Activated naive CD4-positive, alpha-beta T cell treated with anti-CD3 and anti-CD28 coated beads, Interleukin-2, amount 50 U/mL, for 16 hours (primary cell): ENCODE measurements at places on chromosomes 5 and 9.

- DNase-seq = no peak
These were observed 162.2 kb downstream of the DAB2IP start for GRCh38 chr9:121813519-121814210.

- no peak for DNase-seq
These were observed 75.0 kb upstream of the RUSC2 start for GRCh38 chr9:35414889-35415288.

GRCh38 chr5:144298658-144299057, 128.0 kb downstream of the KCTD16 start:
- no peak for DNase-seq

DNA sequence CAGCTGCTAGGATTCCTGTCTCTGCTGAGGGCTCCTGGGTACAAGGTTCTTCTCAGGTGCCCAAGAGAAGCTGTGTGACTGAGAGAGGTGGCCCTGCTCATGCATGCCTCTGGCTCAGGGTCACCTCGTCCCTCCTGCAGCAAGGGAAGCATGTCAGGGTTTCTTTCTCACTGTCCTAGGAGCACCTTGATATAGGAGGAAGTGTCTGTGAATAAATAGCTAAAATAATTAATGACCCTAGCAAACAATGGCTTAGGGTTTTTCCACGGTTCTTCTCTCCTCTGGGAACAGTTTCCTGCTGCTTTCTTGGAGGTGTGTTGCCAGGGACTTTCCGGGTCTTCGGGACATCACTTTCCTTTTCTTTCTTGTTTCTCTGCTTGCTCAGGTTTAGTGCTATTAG, 87.2 kb downstream of the ARHGAP26 start:
- no peak for DNase-seq

DNA sequence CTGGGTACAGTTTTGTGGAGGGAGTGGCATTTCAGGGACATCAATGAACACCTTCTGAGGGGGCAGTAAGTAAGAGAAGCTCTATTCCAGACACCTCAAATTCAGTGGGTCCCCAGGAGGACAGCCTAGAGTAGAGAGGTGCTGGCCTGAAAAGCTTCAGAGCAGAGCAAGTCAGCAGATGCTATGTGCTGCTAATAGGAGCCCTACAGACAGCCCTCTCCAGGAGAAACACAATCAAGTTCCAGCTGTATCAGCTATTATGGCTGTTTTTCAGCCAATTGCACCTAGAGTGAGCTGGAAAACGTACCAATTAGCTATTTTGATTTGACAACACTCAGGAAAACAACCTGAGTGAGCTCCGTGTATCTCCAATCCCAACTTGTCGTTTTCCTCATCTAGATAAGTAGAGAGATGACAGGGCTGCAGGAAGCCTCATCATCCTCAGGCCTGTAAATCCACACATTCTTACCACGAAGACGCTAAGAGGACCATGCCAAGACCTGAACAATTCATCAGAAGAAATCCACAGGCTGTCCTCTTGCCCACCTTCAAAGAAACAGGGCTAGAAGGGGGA, 104.9 kb downstream of the PIK3R1 start:
- no peak for DNase-seq

GRCh38 chr9:18585996-18586395, 112.0 kb downstream of the ADAMTSL1 start:
- no peak for DNase-seq

GRCh38 chr5:66826696-66827095, 230.5 kb downstream of the MAST4 start:
- no peak for DNase-seq

GRCh38 chr9:121881920-121882500, 211.1 kb downstream of the TTLL11 start:
- no peak for DNase-seq

DNA sequence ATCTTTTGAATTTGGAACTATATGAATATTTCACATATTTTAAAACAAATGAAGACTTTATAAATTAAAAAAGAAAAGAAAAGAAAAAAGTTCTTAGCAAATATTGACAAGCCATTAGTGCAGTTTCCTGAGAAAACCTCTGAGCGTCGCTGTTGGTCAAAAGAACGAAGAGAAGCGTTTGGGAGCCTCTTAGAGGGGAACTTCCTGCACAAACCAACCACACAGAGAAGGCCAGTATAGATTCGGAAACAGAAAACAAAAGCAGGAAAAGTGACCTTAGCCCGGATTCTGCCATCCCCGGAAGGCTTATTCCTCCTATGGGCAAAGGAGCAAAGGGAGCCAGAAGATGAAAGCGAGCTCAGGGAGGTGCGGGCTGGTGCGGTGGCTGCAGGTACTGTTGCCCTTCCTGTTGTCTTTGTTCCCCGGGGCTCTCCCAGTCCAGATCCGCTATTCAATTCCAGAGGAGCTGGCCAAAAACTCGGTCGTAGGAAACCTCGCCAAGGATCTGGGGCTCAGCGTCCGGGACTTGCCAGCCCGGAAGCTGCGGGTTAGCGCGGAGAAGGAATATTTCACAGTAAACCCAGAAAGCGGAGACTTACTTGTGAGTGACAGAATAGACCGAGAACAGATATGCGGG, at the start of gene PCDHGB2:
PCDHGB2 (plus strand) TSS at position 205 of the 637 bp plus-strand sequence; CDS start at position 347, 142 bp downstream.
- DNase-seq = no peak

DNA sequence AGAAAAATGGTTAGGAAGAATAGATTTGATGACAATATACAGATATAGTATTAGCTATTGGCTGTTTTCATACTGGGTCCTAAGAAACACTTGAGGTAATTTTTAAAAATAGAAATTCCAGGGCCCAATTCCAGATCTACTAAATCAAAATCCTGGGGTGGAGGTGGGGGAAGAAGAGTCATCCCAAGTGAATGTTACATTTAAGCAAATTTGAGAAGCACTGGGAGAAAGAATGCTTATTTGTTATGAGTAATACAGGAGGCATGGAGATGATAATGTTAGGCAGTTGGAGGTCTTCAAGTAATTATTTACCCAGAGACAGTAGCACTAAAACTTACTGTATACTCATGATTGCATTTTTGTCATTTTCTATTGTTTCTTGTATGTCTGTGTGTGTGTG, 93.0 kb upstream of the DAB2 start:
- DNase-seq = no peak

DNA sequence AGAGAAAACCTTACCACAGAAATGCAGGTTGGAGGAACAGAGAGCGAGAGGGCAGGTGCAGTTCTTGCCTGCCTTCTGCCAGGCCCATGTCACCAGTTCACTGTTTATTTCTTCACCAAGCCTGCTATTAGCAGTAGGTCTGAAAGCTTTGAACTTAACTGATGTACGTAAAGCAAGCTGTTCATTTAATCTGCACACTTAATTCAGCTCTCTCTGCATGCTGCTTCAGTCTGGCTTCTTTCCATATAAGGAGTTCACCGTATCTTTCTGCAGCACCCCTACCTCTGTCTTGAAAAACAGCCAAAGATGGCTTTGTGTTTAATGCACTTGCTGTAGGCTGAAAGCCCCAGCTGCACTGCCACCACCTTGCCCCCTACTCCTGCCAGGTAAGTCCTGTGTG, 205.1 kb downstream of the RAB3C start:
- no peak for DNase-seq

- DNase-seq = no peak
These were observed 735.2 kb downstream of the TLR4 start for GRCh38 chr9:118439441-118439840.

DNA sequence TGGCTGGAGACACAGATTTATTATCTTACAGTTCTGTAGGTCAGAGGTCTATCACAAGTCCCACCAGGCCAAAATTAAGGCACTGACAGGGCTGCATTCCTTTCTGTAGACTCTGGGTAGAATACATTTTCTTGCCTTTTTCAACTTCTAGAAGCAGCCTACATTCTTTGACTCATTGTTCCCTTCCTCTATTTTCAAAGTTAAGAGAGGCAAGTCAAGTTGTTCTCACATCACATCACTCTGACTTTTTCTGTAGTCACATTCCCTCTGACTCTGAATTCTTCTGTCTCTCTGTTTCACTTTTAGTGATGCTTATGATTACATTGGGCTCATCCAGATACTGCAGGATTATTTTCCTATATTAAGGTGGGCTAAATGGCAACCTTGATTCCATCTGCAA, 119.0 kb downstream of the MELK start:
- DNase-seq = no peak

DNA sequence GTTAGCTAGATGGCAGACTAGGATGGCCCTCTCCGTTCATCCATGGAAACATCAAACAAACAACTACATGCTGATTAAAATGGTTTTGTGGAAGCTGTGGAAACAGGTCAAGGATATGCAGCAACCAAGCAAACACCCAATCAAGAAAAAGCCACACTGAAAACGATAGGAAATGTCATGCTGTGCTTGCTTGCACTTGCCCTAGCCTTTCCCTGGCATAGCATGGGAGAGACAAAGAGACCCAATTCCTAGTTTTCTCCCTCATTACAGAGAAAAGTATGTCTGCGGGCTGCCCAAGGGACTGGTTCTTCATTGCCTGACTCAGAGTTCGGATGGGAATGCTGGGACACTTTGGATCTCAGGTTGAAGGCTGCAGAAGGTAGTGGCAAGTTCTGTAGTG, 98.7 kb downstream of the FANCC start:
- DNase-seq = no peak

- DNase-seq = no peak
These were observed 101.2 kb downstream of the DNAH5 start for GRCh38 chr5:13843175-13843846.

GRCh38 chr5:160119905-160120266, 636 bp upstream of the PWWP2A start:
- no peak for DNase-seq

- DNase-seq = no peak
These were observed 348.6 kb upstream of the RGMB start for GRCh38 chr5:98424681-98425450.

GRCh38 chr5:119290607-119291006, 65.2 kb upstream of the TNFAIP8 start:
- DNase-seq = no peak

DNA sequence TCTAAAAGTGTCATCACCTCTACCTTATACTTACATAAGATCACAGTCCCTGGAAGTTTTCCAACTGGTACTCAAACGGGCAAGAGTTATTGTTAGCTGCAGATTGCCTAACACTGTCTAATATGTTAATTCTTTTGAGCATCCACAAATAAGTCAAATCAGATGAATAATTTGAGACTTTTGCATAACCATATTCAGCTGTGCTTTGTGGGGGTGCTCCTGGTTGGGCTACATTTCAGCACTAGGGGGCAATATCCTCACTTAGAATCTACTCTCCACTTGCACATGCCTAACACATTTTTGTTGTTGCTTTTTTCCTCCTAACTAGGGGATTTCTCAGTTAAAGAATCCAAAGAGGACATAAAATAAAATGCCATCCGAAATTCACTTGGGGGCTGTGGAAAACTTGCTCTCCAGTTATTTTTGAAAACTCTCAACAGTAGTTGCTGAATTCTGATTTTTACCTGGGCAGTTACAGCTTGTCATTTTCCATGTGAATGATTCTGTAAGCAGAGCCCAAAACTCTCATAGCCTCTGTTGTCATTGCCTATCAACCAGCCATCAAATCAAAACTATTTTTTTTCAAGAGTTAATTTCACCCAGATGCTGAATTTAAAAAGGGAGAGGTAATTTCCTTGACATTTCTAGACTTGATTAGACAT, 71.5 kb downstream of the TRIM36 start:
- peak; percentile 14 for DNase-seq

GRCh38 chr5:169695025-169695625, 58.0 kb downstream of the DOCK2 start:
- DNase-seq = no peak

DNA sequence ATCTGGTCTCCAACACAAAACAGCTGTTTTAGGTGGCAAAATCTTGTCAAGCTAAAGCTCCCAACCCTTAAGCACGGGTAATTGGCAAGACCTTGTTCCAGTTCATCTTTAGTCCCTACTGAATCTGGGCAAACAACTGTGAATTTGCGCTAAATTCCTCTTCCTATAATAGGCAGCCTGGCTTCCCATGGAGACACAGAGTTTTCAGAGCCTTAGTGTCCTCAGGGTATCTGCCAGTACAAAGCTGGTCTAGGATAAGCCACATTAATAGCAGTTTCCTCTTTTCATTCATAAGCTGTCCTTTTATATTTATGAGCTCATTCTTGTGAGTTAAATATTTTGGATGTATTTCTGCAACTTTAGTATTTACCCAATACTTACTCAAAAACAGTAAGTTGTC, 59.5 kb downstream of the FGF10 start:
- no peak for DNase-seq

GRCh38 chr5:57621624-57622023, 139.0 kb upstream of the ACTBL2 start:
- no peak for DNase-seq

- no peak for DNase-seq
These were observed 77.7 kb downstream of the PTCD2 start for GRCh38 chr5:72397836-72398235.

- no peak for DNase-seq
These were observed 71.8 kb downstream of the EGFLAM start for GRCh38 chr5:38330207-38330606.

DNA sequence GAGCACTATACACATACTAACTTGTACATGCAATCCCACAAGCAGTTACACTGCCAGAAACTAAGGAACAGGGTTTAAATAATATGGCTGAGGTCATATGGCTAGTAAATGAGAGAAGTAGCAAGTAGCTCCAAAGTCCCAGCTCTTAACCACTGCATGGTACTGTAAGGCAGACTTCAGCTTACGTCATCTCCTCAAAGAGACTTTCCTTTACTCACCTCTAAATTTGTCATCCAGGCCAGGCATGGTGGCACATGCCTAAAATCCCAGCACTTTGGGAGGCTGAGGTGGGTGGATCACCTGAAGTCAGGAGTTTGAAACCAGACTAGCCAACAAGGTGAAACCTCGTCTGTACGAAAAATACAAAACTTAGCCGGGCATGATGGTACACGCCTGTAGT, 20.4 kb upstream of the SELENOP start:
- DNase-seq = no peak

DNA sequence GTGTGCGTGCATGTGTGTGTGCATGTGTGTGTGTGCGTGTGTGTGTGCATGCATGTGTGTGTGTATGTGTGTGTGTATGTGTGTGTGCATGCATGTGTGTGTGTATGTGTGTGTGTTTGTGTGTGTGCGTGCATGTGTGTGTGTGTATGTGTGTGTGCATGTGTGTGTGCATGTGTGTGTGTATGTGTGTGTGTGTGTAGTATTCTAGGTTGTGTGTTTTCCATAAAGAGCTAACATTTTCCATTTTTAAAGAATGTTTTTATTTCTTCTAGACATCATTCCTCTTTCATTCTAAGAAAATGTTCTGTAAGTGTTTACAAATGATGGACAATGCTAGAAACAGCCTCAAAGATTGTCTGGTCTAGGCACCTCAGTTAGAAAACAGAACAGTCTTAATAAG, 15.6 kb downstream of the ENTREP1 start:
- DNase-seq = no peak

DNA sequence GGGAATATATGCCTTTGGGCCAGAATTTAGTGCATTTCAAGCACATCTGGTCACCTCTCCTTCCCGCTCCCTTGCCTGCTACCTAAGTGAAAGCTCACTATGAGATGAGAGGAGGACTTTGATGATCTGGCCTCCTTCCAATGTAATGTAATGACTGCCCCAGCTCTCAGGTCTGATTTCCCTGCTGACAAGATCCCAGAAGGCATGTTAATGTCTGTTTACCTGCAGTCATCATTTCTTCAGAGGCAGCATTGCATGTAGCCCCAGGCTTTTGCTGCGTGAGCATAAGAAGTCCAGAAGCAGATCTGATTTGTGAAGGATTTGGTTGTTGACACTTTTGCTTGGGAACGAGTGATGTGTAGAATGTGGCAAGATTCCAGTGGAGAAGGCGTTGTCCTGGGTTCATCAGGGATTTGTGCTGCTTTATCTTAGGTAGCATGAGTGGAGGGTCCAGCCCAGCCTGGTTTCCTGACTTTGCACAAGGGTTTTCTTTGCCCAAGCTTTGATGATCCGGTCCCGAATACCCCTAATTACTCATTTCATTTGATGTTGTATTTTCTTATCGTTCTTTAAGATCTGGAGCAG, 192.7 kb downstream of the GOLPH3 start:
- DNase-seq = no peak

GRCh38 chr5:131677115-131677514, 42.1 kb upstream of the RAPGEF6 start:
- no peak for DNase-seq
